ENCODE measurements at places on chromosomes 7 and 10.

- peak; percentile 76 for DNase-seq
Measured at GRCh38 chr10:119189811-119190282, 11.2 kb upstream of the PRDX3 start.

GRCh38 chr7:49800031-49800430, 26.6 kb downstream of the VWC2 start:
- DNase-seq: no peak

GRCh38 chr10:131641231-131641630, 259.6 kb upstream of the PPP2R2D start:
- DNase-seq: no peak

- peak; percentile 70 for DNase-seq
Measured at GRCh38 chr7:81846398-81846797, 76.6 kb upstream of the HGF start.

- no peak for DNase-seq
Measured at GRCh38 chr7:134461916-134462315, 3.0 kb upstream of the AKR1B1 start.

DNA sequence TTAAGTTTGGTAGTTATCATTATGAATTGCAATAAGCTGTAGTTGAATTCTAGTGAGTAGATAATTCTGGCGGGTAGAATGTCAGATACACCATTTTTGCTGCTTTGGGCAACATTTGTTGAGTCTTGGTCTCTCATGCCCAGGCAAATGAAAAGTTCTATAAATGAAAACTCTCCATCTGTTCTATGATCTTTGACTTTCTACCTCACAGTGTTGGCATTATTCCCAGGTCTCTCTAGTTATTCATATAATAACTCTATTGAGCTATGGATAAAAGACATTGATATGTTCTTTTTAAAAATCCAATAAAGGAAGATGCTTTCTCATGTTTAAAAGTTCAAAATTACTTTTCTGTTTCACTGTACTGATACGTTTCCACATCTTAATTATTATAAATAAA, 415.3 kb upstream of the SEMA3D start:
- DNase-seq: peak; percentile 1

GRCh38 chr7:75691793-75692543, 46.8 kb downstream of the HIP1 start:
- no peak for DNase-seq

GRCh38 chr10:125038637-125039036, 96.7 kb downstream of the ZRANB1 start:
- DNase-seq: peak; percentile 25

GRCh38 chr7:101185258-101185839, 5.3 kb upstream of the NAT16 start:
- peak; percentile 66 for DNase-seq

DNA sequence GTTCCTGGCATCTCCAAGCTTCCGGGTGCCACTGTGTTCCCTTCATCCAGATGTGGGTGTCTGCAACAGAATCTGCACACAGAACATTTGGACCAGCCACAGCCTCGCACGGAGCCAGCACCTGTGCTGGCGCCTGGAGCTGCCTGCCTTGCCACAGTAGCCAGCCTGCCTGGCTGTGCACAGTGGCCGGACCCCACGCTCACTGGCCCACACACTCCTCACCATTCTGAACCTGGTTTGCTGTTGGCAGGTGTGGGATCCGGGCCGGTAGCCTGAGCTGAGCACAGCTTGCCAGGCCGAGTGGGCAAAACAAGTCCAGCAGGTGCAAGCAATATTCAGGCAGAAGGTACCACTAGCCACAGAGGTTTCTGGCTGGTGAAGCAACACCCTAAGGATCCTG, 7.6 kb upstream of the KLHL7 start:
- DNase-seq: no peak

DNA sequence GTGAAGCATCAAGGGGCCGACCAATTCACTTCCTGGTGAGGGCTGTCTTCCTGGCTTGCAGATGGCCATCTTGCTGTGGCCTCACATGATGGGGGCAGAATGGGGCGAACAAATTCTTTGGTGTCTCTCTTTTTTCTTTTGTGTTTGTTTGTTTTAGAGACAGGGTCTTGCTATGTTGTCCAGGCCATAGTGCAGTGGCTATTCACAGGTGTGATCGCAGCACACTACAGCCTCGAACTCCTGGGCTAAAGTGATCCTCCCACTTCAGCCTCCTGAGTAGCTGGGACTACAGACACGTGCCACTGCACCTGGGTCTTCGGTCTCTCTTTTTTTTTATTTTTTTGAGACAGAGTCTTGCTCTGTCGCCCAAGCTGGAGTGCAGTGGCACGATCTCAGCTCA, 20.1 kb downstream of the NOLC1 start:
- no peak for DNase-seq

DNA sequence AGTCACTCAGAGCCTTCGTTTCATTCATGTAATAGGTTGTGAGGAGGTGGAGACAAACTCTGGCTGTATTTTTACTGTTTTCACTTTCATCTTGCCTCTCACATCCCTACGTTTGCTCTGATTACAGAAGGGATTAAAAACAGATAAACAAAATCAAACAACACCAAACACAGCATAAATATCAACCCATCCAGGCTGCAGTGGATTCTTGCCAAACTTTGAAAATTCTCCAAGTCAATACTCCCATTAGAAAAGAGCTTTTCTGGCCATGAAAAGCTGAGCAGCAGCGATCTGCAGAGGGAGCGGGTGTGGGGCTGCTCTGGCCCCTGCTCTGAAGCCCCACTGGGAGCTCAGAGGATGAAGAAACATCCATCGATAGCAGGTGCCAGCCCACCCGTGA, 283.2 kb downstream of the WDR37 start:
- DNase-seq: no peak

GRCh38 chr7:76294344-76295024, 8.0 kb upstream of the HSPB1 start:
- peak; percentile 92 for DNase-seq

GRCh38 chr7:140062118-140062527, 628 bp downstream of the PARP12 start:
- DNase-seq: peak; percentile 25

- DNase-seq: peak; percentile 45
Measured at GRCh38 chr10:51010977-51011376, 63.3 kb upstream of the PRKG1 start.

DNA sequence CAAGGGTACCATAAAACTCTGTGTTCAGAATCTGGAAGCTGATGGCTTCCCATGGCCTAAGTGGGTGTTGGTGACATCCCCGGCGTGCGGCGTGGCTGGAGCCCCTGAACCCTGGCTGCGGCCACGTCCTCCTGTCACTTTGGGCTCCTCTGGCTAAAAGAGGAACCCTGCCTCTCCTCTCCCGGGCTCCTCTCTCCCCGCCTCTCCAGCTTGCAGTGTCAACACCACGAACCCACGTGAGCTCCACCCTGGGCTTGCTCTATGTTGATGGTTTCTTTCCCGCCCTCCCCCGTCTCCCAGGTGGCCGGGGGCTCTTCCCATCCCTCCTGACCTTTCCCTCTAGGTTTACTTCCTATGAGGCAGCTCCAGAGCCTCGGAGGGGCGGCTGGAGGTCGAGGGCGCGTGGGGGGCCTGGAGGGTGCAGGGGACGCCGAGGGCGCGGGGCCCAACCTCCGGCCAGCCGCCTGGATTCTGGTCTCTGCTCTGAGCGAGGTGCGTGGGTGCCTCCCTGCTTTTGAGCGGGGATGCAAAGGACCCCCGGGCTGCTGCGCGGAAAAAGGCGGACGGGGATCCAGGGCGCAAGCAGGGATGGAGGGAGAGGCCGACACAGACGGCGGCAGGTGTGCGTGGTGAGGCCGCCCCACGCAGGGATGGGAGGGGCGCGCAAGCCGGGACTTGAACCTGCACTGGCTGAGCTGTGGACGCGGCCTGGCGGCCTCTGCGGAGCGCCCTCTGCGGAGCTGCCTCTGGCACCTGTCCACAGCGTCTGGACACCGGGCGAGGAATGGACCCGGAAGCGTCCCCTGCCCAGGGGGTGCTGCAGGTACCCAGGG, 115.5 kb upstream of the DIP2C start:
- no peak for DNase-seq

GRCh38 chr7:102117743-102118142, 168.9 kb upstream of the SH2B2 start:
- DNase-seq: peak; percentile 80

DNA sequence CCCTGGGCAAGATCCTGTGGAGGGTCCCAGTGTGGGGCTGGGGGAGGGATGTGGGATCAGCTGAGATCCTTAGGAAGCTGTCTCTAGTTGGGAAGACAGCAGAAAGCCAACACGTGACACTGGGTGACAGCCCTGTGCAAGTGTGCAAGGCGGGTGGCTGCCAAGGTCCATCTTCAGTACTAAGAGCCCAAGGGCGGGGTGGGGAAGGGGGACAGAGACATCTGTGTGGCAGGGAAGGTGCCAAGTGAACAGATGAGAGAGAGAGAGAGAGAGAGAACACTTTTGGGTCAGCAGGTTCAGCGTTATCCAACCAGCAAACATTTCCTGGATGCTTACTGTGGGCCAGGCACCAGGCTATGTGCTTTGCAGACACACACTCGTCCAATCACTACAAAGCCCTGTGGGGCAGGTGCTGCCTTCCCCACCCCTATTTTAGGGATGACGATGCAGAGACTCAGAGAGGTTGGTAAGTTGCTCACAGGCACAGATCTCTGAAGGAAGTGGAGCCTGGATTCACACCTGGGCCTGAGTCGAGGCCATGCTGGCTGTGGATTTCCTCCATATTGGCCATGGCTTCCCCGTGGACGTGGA, 135.7 kb downstream of the GRK5 start:
- no peak for DNase-seq

DNA sequence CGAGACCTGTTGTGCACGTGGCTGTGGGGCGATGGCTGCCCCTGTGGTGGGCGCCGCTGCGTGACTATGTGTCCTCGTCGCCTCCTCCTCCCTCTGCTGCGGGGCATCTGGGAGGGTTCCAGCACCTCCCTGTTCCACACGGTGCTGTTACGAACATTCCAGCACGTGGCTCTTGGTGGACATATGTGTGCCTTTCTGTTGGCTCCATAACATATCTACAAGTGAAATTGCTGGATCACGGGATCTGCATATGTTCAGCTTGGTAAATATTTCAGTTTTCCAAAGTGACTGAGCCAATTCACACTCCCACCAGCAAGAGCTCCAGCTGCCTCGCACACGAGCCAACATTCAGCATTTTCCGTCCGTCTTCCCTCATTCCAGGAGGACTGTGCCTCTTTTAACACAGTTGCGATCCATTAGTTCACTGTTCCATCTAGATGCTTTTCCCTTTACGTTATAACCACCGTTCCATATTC, 25.1 kb downstream of the SNX8 start:
- no peak for DNase-seq

DNA sequence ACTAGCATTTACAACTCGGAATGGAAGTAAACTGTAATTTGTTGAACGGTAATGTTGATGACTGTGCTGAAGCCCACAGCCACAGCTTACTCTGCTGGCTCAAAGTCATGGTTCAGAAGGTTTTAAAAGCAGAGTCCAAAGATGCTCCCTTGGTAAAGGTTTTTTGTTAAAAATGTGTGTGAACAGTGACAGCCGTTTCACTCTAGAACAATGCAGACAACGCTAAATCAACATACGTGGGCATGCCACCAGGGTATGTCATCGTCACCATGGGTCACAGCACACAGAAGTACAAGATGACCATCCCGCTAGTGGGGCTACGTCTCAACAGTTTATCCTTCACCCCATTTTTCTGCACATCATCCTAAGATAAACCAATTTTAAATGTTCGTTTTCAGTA, 106.5 kb upstream of the LANCL2 start:
- no peak for DNase-seq

DNA sequence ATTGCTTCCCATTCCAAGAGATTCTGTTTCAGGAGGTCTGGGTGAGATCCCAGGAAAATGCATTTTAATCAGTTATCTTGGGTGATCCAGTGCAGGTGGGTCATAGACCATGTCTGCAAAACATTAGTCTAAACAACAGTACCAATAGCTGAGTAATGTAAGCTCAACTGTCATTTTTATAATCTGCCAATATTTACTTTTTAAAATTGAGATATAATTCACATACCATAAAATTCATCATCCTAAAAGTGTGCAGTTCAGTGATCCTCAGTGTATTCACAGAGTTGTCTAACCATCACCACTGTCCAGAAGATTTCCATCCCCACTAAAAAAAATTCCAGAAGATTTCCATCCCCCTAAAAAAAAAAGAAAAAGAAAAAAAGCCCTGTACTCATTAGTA, 51.0 kb downstream of the FAM204A start:
- no peak for DNase-seq

GRCh38 chr7:67725423-67725822, 728.8 kb downstream of the TYW1 start:
- DNase-seq: no peak

DNA sequence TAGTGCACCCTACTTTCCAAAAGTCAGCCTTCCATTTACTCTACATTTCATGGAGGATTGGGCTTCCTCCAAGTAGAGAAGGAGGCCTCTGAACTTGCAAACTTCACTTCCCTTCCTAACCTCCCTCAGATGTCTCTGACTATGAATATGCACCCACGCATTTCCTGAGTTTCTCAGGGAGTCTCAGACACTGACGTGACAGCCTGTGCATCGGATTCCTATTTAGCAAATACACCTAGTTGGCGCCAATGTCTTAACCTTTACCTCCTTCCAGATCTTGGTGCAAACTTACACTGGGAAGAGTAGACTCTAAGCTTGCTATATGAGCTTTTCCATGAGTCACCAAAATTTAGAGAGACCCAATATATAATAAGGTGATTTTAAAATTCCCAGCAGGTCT, 920.1 kb upstream of the AUTS2 start:
- DNase-seq: no peak

DNA sequence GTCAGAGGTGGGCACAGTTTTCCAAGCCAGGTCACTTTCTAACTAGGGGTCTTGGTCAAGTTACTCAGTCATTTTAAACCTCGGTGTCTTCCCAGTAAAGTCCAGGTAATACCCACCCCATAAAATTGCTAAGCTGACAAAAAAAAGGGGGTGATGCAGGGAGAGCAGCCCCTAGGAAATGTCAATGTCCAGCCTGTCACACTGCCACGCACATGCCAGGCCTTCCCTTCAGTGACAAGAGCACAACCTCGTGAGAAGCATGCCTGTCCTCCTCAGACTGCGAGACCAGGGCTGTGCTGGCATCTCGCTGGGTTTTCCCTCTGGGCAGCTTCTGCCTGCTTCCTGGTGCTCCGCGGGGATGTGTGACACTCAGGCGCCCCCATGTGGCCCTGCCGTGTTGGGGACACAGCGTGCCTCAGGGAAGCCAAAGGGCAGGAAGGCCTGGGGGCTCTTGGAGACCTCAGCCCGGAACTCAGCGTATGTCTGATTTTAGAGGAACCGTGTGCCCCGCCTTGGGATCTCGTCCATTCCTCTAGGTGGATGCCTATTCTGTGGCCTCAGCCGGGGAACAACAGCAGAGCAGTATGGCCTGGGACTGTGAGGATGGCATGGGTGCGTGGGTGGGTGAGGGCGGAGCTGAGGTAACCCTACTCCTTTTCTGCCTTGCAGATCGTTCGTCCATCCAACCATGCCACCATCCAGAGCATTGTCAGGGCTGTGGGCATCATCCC, 10.2 kb upstream of the GDF2 start:
- DNase-seq: peak; percentile 81

GRCh38 chr10:100076750-100077149, 4.9 kb downstream of the CPN1 start:
- no peak for DNase-seq

- peak; percentile 81 for DNase-seq
Measured at GRCh38 chr10:112282086-112282485, 1.1 kb upstream of the TECTB start.

Measured in ELR (cell line).